ENCODE measurements at places on chromosomes 6 and 20.

GRCh38 chr20:47262365-47263013 lies 94.0 kb downstream of the ZMYND8 start:
- no peak for DNase-seq

DNA sequence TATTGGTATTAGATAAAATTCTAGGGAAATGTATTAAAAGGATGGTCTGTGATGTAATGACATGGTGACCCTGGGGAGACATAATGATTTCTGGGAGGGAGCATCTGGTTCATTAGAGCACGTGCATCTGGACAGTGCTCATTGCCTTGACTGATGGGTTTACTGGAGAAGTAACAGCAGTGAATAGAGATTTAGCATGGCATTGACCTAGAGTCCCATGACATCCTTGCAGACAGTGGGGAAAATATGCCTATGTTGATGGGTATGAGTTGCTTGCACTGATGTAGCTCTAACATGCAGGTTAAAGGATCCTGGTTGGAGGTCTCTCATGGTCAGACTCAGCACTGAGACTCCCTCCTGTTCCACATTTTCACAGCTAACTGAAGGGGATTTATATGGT lies 164.1 kb upstream of the OLIG3 start:
- no peak for DNase-seq

DNA sequence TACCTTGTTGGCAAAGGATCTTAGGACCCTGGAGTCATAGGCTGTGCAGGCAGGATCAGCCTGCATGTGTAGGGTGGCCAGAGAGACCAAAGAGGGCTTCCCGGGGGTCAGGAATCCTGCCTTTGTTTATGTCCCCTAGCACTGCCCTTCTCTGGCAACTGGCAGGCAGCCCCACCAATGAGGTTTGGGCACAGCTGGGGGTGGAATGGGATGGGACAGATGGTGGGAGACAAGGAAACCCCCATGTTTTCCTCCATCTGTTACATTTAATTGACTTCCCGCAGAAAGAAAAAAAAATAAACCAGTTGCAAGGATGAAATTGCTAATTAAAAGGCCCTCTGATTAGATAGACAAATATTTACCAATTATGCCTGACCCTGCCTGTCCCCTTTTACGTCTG lies 27.6 kb downstream of the CD40 start:
- no peak for DNase-seq

DNA sequence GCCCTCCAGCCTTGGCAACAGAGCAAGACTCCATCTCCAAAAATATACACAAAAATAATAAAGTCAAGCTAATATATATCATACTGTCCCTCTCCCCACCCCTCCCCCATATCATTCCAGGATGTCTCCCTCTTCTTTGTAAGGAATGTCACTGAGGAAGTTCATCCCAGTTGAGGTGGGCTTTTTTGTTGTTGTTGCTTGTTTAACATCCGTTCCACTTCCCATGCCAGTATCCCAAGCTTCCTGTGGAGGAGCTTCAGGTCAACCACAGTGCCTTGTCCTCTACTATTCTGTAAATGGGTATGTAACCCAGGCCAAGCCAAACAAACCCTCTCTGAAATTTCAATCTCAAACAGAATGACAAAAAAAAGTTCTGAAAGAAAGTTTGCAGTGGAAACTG lies 19.0 kb upstream of the PTPN1 start:
- DNase-seq: no peak

DNA sequence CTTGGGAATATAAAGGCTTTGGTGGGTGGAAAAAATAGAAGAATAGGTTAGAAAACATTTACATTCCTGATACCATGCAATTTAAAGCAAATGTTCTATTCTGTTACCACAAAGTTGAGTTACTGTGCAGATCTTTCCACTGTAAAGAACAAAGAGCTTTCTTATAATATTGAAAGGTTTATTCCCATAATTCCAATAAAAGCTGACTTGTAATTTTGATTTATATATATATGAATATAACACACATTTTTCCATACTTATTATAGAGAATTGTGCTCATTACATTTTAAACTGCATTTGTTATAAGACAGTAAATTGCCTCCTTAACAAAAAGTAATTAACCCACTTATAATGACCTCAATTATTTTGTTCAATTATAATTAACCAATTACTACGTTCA lies 135.9 kb downstream of the RNASET2 start:
- no peak for DNase-seq

DNA sequence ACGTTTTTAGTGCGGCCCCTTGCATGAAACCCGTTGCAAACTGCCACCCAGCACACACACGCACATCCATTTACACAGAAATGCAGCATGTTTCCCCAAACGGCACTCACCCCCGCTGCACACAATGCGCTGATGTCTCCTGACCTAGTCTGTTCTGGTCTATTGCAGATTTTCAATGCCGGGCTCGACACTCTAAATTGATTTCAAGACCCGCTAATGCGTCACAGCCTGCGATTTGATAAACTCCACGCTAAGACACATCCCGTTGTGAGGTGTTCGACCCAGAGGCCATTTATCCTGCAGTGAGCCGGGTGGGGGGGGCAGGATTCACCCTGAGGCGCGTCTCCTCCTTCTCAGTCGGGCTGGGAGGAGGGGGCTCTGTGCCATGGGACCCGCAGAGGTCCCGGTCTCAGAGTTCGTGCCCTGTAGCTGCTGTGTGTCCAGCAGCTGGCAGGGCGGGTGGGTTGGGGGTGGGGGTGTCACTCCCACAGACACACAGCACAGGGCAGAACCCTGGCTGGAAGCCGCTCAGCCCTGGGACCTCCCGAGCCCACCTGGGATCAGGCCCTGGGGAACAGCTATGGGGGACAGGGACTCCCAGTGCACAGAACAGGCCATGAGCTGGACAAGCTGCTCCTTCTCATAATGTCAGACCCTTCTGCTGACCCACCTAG lies 367.9 kb downstream of the PREX1 start:
- no peak for DNase-seq

DNA sequence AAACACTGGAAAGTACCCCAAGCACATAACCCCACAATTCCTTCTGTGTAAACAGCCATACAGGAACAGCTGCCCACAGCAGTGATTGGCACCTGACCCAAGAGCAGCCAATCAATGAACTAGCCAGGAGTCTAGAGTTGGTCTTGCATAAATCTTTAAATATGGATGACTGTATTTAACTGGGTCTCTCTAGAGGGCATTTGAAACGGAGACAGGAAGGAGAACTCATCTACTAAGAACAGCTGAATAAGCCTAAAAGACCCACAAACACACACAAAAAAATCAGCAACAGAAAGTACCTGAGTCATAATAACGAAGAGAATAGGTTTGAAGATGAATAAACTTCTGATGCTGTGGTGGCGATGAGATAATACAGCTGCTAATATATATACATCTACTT lies 49.0 kb upstream of the ASF1A start:
- no peak for DNase-seq

DNA sequence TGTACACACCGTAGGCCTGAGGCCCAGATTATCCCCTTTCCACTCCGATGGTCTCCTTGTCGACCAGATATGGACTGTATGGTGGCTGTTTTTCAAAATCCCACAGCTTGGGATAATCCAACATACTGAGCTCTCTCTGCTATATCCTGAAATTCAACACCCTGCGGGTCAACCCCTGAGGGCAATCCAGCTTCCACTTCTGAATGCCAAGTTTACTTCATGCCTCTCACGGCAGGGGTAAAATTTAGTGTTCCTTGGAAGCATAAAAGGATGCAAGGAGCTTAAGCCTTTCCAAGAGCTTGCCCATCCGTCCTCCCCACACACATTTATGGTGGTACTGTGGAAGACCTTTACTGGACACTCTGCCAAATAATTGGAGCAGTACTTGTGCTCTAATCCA lies 90.7 kb downstream of the PLG start:
- DNase-seq: no peak

Measured in osteocyte (in vitro differentiated cells).